ENCODE measurements at places on chromosomes 3 and 15.

DNA sequence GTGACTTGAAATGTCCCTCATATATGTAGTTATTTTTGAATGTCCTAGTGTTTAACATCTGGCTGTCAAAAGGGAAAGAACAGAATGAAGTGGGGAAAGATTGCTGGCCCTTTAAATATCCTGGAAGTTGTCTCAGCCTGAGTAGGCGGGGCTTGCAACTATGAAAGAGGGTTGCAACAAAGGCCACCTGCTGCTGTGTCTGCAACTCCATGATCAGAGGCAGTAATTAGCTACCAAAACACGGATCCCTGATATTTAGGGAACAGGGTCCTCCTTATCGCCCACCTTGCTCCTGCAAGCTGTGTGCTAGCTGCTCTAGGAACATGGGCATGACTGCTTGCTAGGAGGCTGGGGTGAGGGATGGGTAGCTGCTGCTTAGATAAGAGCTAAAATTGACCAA lies 100.2 kb upstream of the CFAP20DC start:
- DNase-seq: no peak

DNA sequence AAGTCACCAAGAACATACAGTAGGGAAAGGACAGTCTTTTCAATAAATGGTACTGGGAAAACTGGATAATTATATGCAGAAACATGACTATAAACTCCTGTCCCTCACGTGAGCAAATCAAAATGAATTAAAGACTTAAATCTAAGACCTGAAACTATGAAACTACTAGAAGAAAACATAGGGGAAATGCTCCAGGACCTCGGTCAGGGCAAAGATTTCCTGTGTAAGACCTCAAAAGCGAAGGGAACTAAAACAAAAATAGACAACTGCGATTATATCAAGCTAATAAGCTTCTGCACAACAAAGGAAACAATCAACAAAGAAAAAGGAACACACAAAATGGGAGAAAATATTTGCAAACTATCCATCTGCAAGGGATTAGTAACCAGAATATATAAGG lies 62.7 kb downstream of the CRYGS start:
- DNase-seq: no peak

DNA sequence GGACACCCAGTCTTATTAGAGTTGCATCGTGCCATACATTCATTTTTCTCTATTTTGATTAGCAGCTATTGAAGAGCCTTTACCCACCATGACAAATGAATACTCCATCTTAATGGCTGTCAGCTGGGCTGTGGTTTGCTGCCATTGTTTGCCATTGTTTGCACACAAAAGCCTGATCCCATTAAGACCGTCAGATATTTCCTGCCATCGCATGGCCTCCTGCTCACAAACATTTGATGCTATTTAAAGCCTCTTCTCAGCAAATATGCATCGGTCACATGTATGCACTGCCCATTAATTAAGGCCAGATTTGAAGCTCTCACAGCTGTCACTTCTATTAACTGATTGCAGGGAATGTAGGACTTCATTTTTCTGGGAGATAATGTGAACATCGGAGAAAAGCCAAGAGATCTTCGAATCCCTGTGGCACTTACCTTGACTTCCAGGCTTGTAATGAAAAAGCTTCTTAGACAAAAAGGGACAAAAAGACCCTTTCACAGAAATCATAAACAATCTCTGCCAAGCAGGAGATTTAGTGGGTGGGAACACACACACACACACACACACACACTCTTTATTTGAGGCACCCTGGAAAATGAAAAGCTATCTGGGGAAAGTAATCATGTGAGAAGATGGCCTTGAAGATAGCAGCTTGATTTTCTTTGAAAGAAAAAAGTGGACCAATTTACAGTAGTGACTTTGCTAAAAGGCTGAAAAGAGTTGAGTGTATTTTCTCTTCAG lies 175.4 kb upstream of the NR2E3 start:
- DNase-seq: peak; percentile 29

DNA sequence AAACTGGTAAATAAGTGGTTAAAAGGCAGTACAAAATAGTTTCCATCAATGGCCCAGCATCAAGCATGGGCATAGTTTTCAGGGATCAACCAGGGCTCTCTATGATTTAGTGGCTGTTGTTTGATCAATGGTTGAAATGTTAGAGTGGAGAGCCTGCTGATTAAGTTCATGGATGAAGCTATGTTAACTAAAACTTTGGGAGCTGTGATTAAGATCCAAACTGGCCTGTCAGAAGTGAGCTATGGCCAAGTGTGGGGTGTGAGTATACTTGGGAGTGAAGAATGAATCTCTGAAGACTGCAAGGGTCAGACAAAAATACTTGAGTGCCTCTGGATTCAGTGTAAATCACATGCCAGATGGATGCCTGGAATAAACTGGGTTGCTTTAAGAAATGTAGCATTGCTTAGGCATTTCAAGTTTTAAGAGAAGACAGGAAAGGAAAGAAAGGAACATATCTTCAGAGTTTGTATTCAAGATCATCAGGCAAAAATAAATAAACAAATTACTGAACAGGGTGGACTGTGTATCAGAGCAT lies 422.2 kb upstream of the ADAMTS9 start:
- no peak for DNase-seq

DNA sequence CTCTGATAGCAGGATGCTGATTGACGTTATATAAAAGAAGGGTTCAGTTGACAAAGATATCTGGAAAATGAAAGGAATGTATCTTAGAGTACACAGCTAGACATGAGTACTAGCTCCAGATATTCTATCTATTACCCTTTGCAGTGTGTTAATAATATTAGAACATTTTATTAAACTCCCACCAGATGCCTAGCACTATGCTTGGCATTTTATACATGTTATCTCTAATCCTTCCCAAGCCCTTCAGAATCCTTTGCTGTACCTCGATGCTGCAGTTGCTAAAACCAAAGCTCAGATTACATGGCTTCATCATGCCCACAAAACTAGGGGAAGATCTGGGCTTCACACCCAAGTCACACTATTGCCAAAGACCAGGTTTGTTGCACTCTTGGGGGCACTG lies 350.1 kb upstream of the AZI2 start:
- no peak for DNase-seq

- DNase-seq: no peak
Measured at GRCh38 chr3:102916532-102916931, 481.7 kb downstream of the ZPLD1 start.

DNA sequence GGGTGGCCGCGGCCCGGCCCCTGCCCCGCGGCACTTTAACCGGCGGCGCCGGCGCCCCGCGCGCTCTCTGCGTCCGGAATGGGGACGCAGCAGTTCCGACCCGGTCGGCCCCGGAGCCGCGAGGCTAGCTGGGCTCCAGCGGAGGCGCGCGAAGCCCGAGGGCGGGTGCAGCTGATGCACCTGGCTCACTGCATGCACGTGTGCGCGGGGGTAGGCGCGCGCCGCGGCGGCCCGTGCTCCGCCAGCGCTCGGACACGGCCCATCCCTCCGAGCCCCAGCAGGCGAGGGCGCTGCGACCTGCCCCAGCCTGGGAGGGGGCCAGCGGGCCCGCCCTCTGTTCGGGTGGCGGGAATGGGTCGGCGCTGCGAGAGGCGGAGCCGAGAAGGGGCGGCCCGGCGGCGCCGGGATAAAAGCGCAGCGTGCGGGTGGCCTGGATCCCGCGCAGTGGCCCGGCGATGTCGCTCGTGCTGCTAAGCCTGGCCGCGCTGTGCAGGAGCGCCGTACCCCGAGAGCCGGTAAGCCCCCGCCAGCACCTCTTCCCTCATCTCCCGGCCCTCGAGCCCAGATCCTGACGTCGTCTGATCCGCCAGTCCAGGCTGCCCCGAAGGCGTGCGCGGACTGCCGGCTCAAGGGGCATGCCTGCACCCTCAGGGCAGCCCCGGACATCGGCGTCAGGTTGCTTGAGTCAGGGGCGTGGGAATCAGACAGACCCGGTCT lies at the start of the genes CHDH and IL17RB:
Gene CHDH (minus strand): TSS at position 286 of the 717 bp plus-strand sequence. CDS start 22,411 bp downstream, outside the sequence.
Gene IL17RB (plus strand): TSS at position 435 of the 717 bp plus-strand sequence. CDS start 21 bp downstream, at position 456.
- no peak for DNase-seq

- no peak for DNase-seq
Measured at GRCh38 chr15:80549654-80550053, 145.5 kb upstream of the ABHD17C start.

DNA sequence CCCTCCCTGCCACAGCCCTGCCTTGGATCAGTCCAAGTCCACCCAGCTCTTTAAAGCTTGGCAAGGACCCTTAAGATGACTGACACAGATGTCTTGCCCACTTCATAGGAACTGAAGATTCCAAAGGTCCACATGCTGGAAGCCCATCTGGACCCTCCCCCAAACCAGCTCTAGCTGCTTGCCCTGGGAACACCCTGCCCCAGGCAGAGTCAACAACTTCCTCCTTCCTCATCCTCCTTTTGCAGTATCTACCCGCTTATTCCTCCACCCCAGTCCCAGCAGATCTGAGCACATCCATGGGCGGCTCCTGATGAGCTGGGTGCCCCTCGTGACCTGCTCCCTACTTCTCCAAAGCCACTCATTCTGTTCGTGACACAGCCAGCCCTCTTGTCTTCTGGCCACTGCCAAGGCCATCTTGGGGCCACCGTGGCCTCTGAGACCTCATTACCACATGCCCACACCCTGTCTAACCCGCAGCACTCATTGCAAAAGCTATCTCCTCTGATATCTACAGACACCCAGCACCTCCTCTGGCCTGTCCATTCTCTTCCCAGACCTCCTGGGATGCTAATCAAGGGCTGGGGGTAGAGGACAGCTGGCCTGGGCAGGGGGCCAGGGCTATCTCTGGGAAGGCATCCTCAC lies 2.0 kb upstream of the PFKFB4 start:
- DNase-seq: no peak

GRCh38 chr15:45157974-45158373 lies 28.2 kb downstream of the DUOX1 start:
- no peak for DNase-seq

DNA sequence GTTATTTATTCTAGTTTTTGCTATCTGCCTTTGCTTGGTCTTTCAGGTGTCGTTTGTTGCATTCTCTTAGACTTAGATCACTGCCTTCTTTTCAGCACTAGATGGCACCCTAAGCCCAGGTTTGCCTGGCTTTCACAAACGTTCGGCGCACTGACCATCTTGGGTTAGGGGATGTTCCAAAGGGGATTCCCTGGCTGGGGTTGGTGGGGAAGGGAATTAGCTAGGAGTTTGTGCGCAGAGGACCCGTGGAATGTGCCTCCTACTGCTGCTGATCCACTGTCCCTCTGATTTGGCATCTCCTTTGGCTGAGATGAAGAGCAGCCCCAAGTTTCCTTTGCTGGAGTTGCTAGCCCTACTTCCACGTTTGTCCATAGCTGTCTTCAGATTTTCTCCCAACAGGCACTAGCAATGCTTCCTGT lies 33.9 kb downstream of the PFN2 start:
- peak; percentile 13 for DNase-seq

GRCh38 chr15:60347480-60348049 lies 50.2 kb downstream of the ANXA2 start:
- DNase-seq: no peak

DNA sequence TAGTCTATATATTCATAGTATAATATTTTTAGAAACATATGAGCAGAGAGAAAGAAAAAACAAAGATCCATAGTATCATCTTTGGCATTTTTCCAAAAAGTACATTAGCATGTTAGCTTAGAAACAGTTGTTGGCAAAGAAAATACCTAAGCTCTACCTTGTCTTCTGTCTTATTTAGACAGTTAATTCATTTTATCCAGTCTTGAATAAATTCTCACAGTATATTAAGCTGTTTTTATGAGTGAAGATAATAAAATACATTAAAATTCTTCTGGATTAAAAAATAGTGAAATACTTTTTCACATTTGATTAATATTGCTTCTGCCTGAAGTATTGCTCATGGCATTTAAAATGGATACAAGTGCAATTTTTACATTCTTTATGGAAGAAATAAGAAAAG lies 145.2 kb downstream of the ZIC1 start:
- DNase-seq: no peak

DNA sequence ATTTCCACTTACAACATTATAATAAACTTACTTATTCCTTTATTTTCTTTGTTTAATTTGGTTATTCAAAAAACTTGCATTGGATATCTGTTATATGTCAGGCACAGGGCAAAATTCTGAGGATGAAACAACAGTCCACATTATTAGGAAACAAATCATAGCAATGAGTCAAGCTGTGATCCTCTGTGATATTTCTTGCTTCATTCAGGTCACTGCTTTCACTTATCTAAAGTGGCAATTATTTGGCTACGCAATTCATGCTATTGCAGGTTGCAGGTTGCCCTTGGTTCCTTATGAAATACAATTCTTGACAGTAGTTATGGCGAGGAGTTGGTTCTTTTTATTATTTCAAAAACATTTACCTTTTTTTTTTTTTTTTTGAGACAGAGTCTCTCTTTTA lies 66.4 kb upstream of the CNTN6 start:
- DNase-seq: no peak

- DNase-seq: no peak
Measured at GRCh38 chr3:195032106-195032759, 238.7 kb downstream of the XXYLT1 start.

GRCh38 chr15:89398896-89399237 lies 64.2 kb upstream of the POLG start:
- DNase-seq: no peak

- no peak for DNase-seq
Measured at GRCh38 chr3:170323331-170323730, 34.2 kb upstream of the SKIL start.

DNA sequence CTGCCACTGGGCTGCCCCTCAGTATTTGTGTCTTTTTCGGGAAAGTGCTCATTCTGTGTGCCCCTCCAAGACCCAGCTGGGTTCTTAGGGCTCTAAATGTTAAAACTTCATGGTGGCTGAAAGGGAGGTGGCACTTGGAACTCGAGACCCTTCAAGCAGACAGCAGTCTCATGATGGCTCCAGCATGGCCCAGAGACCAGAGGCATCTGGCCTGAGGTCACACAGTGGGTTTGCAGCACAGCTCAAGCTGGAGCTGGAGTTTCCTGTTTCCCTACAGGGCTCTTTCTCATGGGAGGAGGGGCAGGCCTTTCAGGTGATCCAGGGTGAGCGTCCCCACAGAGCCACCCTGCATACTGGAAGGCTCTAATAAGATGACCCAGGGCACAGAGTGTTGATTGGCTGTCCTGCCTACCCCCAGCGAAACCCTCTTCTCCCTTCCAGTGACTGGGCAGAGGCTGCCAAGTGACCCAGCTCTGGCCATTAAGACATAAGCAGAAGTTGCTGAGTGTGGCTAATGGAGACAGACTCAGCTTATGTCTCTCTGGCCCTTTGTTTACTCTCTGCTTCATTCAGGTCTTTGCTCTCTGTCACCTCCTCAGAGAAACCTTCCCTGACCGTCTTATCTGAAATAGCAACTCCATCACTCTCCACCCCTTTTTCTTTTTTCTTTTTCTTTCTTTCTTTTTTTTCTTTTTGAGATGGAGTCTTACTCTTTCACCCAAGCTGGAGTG lies 166.6 kb upstream of the SMAD3 start:
- DNase-seq: no peak

DNA sequence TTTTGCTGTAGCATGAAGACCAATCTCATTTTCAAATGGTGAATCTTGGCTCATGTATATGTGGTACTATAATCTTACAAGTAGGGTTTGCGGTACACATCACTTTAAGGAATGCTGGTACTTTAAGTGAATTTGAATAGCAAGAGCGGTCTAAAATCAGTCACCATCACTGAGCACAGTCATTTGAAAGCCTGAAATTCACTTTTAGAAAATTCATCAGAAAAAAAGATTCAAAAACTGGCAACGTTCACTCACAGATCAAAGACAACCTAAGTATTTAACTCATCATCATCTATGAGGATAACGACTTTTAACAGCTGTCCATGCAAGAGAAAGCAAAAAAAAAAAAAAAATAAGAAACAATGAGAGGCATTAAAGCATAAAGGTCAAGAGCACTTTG lies 111.6 kb downstream of the FHIT start:
- no peak for DNase-seq

GRCh38 chr15:39110746-39111145 lies 470.1 kb upstream of the THBS1 start:
- DNase-seq: no peak

GRCh38 chr3:43747641-43748040 lies 56.9 kb downstream of the ABHD5 start:
- no peak for DNase-seq
